ENCODE measurements at places on chromosomes 11 and 22.
A peak's percentile ranks its signal among the peaks of the same experiment; 100 is the strongest.

GRCh38 chr11:8326337-8326736 lies 62.7 kb upstream of the LMO1 start:
- no peak for DNase-seq

GRCh38 chr11:1896923-1897322 lies 5.2 kb upstream of the PRR33 start:
- DNase-seq: no peak

- no peak for DNase-seq
Observed at GRCh38 chr22:50173311-50173982, 2.9 kb downstream of the PANX2 start.

GRCh38 chr11:116750070-116750718 lies 22.6 kb downstream of the BUD13 start:
- DNase-seq: no peak

DNA sequence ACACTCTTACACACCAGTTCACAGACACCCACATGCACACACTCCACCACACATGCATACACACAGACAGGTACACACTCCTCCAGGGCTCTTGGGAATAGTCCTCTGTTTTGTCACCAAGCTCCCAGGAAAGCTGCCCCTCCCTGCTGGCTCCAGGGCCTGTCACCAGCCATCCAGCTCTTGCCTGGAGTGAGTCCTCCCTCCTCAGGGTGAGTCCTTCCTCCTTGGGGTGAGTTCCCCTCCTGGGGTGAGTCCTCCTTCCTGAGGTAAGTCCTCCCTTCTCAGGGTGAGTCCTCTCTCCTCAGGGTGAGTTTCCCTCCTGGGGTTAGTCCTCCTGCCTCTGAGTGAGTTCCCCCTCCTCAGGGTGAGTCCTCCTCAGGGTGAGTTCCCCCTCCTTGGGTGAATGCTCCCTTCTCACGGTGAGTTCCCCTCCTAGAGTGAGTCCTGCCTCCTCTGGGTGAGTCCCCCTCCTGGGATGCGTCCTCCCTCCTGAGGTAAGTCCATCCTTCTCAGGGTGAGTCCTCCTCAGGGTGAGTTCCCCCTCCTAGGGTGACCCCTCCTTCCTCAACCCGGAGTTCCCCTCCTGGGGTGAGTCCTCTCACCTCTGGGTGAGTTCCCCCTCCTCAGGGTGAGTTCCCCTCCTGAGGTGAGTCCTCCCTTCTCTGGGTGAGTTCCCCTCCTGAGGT lies 100.6 kb upstream of the FGF3 start:
- no peak for DNase-seq

- DNase-seq: no peak
Observed at GRCh38 chr22:37768273-37768672, 39.5 kb upstream of the GCAT start.

GRCh38 chr11:17164361-17165246 lies 43.2 kb downstream of the PIK3C2A start:
- DNase-seq: no peak

- DNase-seq: peak; percentile 60
Observed at GRCh38 chr11:96051820-96052219, 127.9 kb upstream of the MTMR2 start.

- no peak for DNase-seq
Observed at GRCh38 chr11:122976061-122976733, 5.4 kb downstream of the BSX start.

DNA sequence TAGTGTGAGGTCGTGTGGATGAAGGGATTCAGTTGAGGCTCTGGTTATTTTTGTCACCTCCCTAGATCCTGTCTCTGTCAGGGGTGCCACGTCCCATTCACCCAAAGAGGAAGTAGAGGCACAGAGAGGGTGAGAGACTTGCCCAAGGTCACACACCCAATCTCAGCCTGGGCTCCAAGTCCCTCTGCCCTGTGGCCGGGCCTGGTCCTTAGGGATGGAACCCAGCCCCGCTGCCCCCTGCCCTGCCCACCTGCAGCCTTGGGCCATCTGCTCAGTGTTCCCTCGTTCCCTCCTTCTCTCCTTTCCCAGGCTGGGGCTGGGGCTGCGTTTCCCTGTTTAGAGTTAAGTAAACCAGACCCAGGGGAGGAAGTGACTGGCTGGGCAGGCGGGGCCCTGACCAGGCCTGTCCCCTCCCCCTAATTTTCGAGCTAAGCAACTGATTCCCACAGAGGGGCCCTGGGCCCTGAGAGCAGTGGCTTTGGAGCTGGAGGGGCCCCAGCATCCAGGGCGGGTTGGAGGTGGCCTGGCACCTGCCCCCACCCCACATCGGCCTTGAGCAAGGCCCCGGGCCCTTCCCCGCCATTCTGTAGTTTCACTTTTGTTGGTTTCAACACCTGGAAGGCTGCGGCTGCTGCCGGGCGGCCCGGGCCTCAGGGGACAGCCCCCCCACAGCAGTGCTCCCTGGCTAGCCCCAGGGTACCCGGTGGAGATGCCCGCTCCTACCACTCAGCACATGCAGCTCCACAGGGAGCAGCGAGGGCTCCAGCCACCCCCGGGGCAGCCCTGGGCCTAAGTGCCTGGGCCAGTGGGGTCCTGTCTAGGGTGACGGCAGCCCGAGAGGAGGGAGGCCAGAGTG lies 1.5 kb downstream of the TCIRG1 start:
- no peak for DNase-seq

DNA sequence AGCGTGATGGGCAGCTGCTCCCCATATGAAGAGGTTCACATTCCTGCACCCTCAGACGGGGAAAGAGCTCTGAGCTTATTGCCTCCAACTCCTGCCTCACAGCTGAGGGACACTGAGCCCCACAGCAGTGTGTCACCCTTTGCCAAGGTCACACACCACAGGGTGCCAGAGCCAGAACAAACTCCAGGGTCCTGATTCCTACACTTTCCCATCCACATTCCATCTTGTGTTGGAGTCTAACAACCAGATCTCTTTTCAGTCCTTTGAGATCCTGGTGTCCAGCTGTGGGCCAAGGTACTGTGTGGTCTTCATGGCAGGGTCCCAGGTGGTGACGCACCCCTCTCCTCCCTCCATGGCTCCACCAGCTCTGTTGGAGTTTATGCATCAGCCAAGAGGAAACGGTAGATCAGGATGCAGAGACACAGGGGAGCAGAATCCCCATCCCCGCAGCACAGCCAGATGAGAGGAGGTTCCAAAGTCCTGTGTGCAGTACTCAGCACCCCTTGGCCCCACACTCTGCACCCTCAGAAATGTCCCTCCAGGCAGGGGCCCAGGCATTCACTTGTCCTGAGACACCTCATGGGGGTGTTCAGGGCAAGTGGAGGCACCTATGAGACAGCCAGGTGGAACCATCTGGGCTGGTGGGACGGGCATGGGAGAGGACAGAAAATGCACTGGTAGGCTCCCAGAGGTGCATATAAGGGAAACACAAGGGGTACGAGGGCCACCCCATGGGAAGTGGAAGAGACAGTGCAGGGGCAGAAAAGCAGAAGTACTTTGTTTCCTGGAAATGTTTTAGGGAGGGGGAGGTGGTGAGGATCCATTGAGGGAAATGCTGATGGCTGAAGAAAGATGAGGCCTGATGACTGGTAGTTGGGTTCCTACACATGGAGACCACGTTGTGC lies 32.6 kb upstream of the GNAZ start:
- DNase-seq: no peak

- DNase-seq: peak; percentile 67
Observed at GRCh38 chr11:69166218-69167115, 10.7 kb downstream of the SMIM38 start.

Data from GM12864 (cell line).